NCI-H510A treated with DMSO at 0.1 percent for 48 hours (cell line): ENCODE measurements at places on chromosomes 2 and 18.

DNA sequence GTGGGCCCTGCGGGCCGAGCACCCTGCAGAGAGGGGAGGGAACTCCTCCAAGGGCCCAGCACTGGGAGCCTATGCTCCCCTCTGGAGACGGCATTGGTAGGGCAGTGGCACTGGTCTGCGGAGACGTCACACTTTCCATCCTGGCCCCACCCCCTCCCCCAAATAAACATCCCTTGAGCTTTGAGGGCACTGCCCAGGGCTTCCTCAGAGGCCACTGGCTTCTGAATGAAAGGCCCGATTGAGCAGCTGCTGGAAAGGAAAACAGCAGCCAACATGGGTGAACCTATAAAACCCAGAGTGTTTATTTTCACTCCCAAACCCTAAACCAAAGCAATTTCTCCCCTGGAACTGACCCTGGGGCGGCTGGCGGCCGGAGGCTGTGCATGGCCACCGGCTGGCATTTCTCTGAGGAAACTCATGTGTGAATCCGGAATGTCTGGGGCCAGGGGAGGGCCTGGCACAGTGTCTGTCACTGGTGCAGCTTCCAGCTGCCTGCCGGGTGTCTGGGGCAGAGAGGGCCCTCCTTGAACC lies 138.9 kb downstream of the DYSF start:
- peak; percentile 45 for DNase-seq

DNA sequence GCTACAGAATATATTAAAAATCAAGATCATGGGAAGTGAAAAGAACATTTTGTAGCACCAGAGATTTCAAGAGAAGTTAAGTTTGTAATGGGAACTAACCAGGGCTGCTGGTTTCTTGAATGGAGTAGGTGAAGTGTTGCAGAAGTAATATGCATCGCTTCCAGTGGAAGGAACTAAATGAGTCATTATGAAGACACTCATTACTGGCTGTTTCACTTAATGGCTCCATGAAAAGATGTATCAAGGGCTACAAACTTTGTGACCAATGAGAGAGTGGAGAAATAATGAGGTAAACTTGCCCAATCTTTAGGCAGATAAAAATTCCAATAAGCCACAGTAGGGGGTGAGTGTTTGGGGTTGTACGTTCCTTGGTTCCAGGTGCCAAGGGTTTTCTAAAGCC lies 380.4 kb upstream of the POU3F3 start:
- DNase-seq = no peak

GRCh38 chr2:134268265-134268664 lies 14.4 kb downstream of the MGAT5 start:
- DNase-seq = no peak

DNA sequence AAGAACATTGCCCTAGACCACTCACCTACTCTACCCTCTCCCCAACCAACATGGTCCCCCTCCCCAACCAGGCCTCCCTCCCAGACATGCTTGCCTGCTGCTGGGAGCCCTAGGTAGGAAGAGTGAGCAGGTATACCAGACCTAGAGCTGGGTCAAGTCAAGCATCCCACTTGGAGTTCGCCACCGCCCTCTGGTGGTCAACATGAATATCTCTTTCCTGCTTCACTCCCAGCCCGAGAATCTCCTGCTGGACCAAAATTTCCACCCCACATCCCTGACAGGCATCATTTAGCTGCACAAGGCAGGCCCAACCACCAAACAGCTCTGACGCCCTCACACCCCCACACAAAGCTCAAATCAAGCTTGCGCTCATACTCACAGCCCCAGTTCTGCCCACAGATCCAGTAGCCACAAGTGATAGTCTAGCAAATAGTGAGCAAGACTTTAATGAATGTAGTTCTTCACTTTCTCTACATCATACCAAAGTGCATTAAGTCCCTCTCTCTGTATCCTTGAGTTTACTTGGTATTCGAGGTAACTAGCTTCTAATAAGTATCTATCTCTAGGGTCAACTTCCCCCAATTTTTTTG lies 116.0 kb downstream of the TNS1 start:
- DNase-seq = peak; percentile 78

DNA sequence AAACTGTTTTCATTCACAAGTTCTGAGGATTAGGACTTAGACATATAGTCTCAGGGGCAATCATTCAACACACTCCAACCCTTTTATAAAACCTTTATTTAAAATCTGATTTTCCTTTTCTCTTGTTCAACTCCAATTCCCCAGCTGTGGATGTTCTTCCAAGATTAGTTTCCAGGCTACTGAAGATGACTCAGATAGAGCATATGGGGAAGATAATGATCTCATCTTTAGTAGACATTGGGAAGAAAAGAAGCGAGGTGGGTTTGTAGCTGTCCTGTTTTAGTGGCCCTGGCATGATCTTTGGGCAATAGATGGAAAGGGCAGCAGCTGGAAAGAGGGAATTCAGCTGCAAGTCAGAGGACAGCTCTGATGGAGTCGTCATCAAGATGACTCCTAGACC lies 247.7 kb upstream of the CCDC68 start:
- DNase-seq = no peak

DNA sequence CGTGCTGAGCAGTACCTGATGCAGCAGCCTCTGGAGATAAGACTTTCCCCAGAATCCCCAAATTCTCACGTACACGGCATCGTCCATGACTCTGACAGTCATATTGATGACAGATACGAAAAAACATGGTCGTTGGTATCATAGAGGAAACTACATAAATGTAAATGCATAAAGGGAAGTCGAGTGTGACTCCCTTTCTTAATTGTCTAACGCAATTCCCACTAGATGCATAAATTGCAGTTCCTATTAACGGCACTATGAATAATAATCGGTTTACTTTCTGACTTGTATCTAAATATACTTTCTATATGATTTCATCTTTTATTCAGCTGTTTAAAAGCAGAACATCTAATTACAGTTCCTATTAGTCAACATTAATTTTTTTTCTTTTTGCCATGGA lies 322.6 kb upstream of the REV1 start:
- no peak for DNase-seq

GRCh38 chr2:44974064-44974715 lies 32.7 kb downstream of the SIX3 start:
- peak; percentile 53 for DNase-seq
